ENCODE measurements at places on chromosomes 12 and 14.

- peak; percentile 21 for DNase-seq
Observed at GRCh38 chr14:50874757-50875156, 2.9 kb downstream of the ABHD12B start.

GRCh38 chr14:25056688-25057078 is 6.7 kb upstream of the STXBP6 start:
- DNase-seq: no peak

- DNase-seq: no peak
Observed at GRCh38 chr12:82029936-82030335, 270.8 kb upstream of the PPFIA2 start.

DNA sequence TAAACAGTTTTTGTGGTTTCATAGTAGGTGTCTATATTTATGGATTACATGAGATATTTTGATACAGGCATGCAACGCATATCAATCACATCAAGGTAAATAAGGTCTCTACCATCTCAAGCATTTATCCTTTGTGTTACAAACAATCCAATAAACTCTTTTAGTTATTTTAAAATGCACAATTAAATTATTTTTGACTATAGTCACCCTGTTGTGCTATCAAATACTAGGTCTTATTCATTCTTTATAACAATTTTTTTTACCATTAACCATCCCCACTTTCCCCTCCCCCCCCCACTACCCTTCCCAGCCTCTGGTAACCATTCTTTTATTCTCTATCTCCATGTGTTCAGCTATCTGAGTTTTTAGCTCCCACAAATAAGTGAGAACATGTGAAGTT is 175.7 kb upstream of the FBXO33 start:
- DNase-seq: no peak

DNA sequence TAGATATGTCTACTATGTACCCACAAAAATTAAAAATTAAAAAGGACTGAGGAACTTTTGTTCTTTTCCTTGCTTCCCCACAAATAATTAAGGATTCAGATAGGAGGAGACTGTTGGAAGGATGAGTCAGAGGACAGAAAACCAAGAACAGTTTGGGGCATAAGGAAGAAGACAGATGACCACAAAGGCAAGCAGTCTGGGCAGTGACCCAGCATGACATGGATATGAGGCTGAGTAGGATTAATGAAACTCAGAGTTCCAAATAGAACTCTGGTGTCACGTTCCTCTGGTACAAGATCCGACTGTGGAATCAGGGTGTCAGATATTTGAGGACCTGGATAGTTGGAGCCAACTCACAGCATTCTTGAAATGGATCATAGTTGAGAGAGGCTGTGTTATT is 89.3 kb upstream of the SLC38A4 start:
- no peak for DNase-seq

GRCh38 chr14:102497998-102498677 is 11.4 kb downstream of the ANKRD9 start:
- peak; percentile 33 for DNase-seq

GRCh38 chr14:61193476-61193875 is 87.7 kb downstream of the TMEM30B start:
- DNase-seq: no peak

GRCh38 chr12:128864516-128865186 is 11.4 kb downstream of the GLT1D1 start:
- no peak for DNase-seq

- no peak for DNase-seq
Observed at GRCh38 chr14:33675415-33676130, 275.3 kb downstream of the EGLN3 start.

DNA sequence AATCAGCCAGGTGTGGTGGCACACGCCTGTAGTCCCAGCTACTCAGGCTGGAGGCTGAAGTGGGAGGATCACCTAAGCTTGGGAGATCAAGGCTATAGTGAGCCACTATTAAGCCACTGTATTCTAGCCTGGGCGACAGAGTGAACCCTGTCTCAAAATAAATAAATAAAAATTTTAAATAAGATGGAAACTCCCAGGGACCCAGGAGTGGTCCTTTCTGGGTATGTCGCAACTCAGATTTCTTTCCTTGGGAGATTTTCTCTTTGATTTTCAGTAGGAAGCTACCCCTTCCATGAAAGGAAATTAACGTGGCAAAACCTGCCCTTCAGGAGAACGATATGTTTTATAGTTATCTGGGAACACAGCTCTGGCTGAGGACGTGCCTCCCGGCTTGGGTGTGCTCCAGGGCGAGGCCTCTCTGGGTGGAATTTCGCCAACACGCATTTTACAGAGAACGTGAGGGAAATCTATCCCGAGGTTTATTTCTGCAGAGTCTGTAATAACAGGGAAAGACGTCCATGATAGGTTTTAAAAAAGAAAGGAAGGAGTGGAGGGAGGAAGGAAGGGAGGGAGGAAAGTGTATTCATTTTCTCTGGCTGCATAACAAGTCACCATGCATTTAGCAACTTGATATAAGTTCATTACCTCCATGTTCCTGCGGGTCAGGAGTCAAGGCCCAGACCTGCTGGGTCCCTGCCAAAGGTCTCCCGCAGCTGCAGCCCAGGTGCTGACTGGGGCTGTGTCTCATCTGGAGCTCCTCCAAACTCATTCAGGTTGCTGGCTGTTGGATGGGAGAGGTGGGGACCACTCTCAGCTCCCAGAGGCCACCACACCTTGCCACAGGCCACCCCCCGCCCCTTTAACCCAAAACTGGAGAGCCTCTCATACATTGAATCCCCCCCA is 80.6 kb upstream of the GSC start:
- no peak for DNase-seq

GRCh38 chr12:120264086-120264903 is 1.2 kb downstream of the PXN start:
- DNase-seq: no peak

DNA sequence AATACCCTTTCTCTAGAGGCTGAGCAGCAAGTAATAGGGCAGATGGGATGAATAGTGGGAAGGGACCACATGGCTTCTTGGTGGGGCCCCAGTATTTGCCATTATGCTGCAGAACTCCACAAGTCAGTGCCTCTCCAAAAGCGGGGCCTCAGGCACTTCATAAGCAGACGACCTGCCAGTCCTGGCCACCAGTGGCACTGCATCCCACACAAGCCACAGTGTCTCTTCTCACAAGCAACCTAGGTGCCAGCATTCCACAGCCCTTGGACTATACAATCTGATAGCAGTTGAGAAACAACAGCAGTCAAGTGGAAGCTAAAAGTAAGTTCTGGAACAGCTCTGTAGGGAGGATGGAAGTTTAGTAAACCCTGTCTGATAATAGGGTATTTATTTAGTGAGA is 4.2 kb upstream of the SLC8A3 start:
- DNase-seq: no peak

- no peak for DNase-seq
Observed at GRCh38 chr12:1498199-1498740, 96.1 kb downstream of the FBXL14 start.

GRCh38 chr12:111384596-111384995 is 15.7 kb upstream of the PHETA1 start:
- no peak for DNase-seq

GRCh38 chr14:51117593-51117992 is 22.7 kb upstream of the TRIM9 start:
- DNase-seq: no peak

DNA sequence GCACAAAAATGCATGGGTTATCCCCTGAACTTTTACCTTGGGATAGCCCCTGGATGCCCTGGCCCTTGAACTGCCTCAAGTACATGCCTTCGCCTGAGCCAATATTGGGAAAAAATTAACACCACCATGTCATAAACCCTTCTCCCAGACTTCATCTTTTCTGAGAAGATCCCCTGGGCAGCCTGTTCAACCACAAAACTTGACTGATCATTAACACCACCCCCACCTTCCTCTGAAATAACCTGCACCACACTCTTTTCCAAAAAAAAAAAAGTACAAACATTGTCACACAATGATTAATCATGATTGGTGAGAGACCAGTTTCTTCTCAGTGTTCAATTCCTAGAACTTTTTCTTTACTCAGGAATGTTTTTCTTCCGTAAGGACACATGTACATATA is 217.9 kb downstream of the PAX9 start:
- no peak for DNase-seq

- no peak for DNase-seq
Observed at GRCh38 chr12:9745199-9745598, 12.3 kb upstream of the CLECL1 start.

- no peak for DNase-seq
Observed at GRCh38 chr12:3598896-3599860, 108.2 kb downstream of the PRMT8 start.

DNA sequence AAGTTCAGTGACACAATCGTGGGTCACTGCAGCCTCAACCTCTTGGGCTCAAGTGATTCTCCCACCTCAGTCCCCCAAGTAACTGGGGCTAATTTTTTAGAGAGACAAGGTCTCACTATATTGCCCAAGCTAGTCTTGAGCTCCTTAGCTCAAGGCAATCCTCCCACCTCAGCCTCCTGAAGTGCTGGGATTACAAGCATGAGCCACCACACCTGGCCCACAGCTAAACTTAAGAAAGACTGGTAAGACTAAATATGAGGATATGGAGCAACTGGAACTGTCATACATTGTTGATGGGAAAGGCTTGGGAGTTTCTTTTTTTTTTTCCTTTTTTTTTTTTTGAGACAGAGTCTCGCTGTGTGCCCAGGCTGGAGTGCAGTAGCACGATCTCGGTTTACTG is 34.0 kb downstream of the VRTN start:
- DNase-seq: no peak

DNA sequence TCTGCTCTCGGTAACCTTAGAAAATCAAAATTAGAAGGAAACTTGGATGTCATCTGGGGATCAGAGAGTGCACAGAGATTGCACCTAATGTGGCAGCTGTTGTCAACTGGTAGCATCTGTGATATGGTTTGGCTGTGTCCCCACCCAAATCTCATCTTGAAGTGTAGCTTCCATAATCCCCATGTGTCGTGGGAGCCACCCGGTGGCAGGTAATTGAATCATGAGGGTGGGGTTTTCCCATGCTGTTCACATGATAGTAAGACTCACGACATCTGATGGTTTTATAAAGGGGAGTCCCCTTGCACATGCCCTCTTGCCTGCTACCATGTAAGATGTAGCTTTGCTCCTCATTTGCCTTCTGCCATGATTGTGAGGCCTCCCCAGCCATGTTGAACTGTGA is 127.7 kb upstream of the SRRM4 start:
- peak; percentile 29 for DNase-seq

GRCh38 chr12:118750666-118751065 is 230.7 kb upstream of the SRRM4 start:
- no peak for DNase-seq

GRCh38 chr14:23068789-23069412 is 11.6 kb upstream of the CDH24 start:
- peak; percentile 86 for DNase-seq

GRCh38 chr14:79043194-79043889 is 873.2 kb downstream of the NRXN3 start:
- DNase-seq: peak; percentile 43

GRCh38 chr14:35921745-35922144 is 95.6 kb downstream of the BRMS1L start:
- no peak for DNase-seq

- DNase-seq: no peak
Observed at GRCh38 chr12:38160318-38161122, 156.1 kb upstream of the ALG10B start.

DNA sequence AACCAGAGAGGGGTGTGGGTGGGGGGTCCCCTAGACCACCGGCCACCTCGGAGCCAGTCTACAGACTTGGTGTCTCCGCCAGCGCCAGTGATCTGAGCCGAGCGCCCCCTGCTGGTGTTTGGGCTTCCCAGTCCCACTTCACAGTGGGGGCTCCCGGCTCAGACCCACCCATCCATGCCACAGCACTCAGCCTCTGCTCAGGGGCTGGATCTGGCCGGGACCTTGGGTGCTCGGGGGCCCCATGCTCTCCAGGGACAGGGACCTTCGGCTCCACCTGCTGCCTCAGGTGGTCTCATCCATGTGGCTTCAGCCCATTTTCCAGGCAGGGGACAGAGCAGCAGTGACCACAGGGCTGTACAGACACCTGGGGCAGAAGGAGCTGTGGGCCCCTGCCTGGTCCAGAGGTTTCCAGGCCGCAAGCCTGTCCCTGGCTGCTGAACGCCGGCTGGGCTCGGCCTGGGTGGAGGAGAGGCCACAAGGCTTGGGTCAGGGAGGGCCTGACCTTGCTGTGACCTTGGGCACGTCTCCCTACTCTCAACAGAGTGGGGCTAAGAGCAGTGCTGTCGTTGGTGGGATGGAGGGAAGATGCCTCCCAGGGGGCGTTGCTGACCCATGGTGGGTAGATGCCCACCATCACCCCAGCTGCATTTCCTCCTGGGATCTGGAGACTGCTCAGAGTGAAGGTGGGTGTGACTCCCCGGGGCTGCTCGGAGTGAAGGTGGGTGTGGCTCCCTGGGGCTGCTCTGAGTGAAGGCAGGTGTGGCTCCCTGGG is 86.3 kb downstream of the KIF26A start:
- peak; percentile 13 for DNase-seq

DNA sequence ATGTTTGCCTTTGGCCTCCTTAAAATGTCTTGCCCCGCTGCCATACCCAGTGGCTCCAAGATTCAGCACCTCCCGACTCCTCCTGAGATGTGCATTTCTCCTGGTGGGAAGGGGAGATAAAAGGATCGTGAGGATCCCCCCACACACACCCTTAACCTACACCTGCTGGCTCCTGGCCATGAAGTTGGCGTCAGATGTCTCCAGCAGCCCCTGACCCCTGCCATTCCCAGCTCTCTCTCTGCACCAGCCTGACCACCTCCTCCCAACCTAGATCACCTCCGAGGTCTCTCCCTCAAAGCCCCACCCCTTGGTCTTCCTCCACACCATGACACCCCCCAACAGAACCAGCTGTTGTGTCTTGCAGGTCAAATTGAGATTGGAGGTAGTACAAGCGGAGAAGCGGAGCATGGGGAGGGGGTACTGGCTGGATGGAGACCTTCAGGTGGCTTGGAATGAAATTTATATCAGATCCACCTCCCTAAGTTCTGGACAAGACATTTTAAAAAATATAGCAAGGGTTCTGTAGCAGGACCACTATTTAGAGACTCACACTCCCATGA is 151.1 kb upstream of the FKBP4 start:
- no peak for DNase-seq

GRCh38 chr14:80477388-80478160 is 266.3 kb upstream of the DIO2 start:
- DNase-seq: no peak

DNA sequence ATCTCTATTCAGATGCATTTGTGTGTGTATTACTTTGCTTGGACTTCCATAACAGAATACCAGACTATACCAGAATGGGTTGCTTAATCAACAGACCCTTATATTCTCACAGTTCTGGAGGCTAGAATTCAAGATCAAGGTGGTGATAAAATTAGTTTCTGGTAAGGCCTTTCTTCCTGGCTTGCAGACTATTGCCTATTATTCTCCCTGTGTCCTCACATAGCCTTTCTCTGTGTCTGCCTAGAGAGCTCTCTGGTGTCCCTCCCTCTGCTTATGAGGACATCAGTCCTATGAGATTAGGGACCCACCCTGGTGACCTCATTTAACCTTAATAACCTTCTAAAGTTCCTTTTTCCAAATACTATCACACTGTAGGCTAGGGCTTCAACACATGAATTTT is 106.0 kb downstream of the FAR2 start:
- peak; percentile 99 for DNase-seq

Data from NB4 (cell line).